ENCODE measurements at places on chromosomes 6 and 20.

GRCh38 chr6:45870531-45870930 lies 145.1 kb downstream of the CLIC5 start:
- DNase-seq = no peak

DNA sequence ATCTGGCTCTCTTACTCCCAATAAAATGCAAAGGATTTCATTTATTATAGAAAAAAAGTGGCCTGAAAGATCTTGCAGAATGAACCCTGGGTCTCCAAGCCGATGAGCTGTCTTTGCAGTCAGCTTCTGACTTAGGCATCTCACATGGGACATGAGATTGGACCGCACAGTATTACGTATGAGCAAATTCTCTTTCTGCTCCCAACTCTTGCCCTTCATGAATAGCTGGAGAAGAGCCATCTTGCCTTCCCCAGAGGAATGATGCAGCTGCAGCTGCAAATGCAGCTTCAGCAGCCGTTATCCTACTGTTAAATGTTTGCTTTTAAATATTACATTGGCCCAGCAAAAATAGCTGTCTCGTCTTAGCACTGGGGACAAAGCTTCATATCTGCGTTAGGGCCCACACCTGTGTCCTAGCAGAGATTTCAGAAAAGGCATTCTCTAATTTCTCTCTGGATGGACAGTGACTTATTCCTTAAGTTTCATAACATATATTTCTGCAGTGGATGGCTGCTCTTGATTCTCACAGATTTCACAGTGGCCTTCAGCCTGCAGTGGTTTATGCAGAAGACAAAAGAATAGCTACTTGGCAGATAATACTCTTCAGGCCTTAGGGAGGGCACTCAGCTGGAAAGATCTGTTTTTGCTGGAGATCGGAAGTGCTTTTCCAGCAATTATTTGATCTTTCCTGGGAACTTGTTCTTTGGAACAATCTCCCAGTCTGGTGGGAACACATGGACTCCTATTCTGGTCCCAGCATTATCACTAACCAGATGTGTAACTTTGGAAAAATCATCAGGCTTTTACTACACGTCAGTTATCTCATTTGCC lies 129.2 kb downstream of the FYN start:
- DNase-seq = no peak

DNA sequence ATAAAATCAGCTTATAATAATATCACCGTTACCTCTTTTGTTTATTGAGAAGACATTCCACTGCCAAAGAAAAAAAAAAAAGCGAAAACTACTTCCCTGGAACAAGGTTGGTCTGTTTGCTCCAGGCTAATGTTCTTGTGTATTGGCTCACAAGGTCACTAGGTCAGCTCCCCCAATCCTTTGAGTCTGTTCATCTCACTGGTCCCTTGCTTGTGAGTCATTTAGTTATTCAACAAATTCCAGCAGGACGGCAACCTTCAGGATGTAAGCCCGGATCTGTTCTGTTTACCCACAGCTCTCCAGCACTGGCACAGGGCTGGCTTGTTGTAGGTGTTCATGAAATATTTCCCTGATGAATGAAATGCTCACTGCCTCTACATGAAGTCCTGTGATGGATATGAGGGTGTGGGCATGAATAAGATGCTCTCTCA lies 3.3 kb downstream of the ARHGAP40 start:
- no peak for DNase-seq

- DNase-seq = no peak
Measured at GRCh38 chr6:39800034-39801032, 8.2 kb downstream of the DAAM2 start.

- no peak for DNase-seq
Measured at GRCh38 chr6:2970753-2971419, 481 bp downstream of the SERPINB6 start.

DNA sequence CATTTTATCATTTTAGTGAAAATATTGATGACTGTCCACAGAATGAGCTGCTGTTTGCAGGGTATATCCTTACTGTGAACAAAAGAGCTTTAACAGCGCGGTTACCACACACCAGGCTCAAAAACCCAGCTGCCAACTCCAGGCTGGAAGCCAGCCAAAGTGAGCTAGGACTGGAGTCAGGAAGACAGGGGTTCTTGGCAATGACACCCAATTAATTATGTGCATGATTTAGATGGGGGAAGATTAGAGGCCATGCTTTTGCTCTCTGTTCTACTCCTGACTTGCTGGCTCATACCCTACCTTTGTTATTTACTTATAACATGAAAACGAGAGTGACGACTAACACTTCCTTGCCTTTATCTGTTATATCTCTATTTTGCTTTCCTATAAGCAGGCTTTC lies 128.9 kb upstream of the SHLD1 start:
- peak; percentile 94 for DNase-seq

DNA sequence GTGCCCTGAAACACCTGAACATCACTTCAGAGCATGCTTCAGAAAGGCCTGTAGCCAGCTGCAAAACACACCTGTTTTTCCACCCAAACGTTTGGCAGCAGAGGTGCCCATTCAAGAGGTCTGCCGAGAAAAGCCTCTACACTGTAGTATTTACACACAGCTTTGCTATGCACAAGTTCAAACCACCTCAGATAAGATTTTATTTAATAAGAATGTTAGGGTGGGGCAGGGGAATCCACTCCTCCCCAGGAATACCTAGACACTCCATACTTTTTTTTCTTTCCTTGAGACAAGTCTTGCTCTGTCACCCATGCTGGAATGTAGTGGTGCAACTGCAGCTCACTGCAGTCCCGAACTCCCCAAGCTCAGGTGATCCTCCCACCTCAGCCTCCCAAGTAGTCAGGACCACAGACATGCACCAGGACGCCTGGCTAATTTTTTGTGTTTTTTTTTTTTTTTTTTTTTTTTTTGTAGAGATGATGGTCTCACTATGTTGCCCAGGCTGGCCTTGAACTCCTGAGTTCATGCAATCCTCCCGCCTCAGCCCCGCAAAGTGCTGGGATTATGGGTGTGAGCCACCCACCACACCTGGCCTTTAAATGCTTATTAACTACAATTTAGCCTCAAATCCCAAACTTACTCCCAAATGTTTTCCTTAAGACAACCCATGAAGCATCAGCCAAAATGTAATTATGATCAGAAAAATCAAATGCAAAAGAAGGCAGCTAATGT lies 9.7 kb downstream of the MRPL14 start:
- peak; percentile 49 for DNase-seq

- DNase-seq = no peak
Measured at GRCh38 chr20:34363465-34364222, 571 bp downstream of the ITCH start.

GRCh38 chr6:156816505-156816904 lies 39.3 kb downstream of the ARID1B start:
- no peak for DNase-seq

- no peak for DNase-seq
Measured at GRCh38 chr6:2900821-2901644, 2.1 kb downstream of the SERPINB9 start.

DNA sequence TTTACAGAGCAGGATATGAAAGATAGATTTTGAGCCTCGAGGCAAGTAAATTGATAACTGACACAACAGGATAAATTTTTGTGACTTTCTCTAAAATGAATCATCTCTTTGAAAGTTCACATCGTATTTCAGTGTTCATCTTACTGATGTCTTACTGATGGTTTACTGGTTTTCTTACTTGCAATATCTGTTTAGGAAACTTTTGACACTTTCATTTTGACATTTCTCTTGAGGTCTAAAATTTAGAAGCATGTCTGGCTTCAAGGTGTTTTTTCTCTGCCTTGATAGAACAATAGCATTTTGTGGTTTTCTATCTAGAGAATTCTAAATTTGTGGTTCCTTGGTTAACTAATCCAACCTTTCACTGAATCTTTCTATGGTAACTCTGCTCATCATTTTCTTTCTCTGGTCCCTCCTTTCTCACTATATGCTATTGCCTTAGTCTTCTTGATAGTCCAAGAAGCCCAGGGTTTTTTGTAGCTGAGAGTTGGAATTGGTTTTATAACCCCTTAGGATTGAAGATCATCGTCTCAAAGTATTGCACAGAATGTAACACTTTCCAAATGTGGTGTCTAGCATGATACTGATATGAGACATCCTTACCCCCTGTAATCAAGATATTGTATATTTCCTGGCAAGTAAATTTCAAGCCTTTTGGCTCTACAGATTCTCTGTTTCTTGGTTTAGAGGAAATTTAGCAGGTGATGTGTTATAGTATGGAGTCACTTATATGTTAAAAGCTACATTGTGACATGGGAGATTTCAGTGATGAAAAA lies 98.7 kb downstream of the RNF144B start:
- no peak for DNase-seq

- DNase-seq = no peak
Measured at GRCh38 chr20:58669287-58670006, 18.4 kb downstream of the STX16 start.

DNA sequence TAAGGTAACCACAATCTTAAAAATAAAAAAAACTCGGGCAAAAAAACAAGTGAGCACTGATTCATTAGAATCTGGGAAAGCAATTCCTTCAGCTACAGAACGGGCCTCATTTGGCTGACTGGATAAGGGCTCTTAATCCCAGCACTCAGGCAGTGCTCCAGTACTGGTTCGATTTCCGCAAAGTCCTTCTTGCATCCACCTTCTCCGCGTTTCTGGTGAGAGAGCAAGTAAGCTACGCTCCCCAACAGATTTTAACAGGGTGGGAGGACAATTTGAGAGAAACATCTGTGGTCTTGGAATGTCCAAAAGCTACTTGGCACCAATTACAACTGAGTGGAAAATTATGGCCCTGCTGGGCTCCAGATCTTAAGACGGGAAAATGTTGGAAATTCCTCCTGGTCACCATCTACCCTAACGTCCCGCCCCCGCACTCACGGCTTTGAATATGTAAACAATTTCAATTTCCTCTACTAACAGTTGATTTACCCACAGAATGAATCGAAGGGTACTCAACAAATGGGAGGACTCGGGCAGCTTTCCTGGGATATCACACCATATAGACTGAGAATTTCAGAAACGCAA lies 18.1 kb upstream of the ZSCAN9 start:
- no peak for DNase-seq

GRCh38 chr6:19835605-19836004 lies 1.6 kb upstream of the ID4 start:
- DNase-seq = no peak

DNA sequence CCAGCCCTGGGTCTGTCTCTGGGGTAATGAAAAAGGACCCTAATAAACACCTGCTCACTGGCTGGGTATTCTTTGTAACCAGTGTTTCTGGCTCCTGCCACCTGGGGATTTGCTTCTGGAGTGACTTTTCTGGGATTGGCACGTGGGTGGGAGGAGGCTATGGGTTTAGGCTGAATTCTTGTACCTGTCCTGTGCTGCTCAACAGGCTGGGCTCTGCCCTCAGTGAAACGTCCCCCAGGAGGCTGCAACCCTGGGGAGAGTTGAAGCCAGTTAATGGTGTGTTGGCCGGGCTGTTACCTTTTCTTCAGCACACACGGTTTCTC lies 6.8 kb downstream of the NPBWR2 start:
- DNase-seq = no peak

DNA sequence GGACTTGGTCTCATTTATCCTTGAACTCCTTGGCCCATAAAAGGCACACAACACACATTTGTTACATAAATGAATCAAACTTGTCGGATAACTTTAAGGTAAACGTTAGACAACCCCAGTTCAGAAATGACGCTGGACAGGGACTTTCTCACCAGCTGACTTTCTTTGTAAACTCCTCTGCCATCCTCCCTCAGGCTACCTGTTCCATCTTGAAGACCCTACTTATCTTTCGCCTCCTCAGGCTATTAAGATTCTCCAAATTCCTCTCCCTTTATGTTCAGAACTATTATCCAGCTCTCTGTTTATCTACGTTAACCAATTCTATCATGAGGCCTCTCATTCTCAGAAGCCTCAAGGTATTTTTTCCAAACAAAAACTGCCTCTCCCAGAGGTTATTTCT lies 47.7 kb upstream of the KIF16B start:
- DNase-seq = no peak

DNA sequence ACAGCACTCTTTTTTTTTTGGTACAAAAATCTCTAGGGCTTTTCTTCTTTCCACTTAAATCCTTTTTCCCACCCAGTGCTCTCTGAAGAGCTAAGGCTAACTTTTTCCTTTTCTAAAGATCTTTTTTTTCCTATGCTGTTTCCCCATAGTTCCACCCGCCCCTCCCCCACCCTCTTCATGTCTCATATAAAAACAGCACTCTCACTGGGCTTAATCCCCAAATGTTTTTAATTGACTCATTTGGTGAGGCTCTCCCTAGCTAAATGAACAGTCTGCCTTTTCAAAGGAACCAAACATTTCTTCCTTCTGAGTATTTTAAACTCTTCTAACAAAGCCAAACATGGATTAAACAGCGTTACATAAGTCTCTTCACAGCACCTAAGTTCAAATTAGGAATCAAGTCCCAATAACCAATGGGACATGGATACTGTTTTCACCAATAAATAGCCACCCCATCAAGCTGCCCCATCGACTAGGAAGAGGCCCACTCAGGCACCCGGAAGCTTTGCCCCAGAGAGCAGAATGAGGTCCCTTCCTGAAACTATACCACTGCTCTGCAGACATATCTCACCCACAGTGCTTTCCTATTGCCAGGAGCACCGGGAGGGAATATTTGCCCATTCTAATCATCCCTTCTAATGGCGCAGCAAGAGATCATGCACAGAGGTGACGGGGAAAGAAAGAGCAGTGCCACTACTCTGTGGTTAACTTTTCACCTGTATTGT lies 63.7 kb downstream of the ATXN1 start:
- no peak for DNase-seq

GRCh38 chr6:36679043-36679833 lies 724 bp downstream of the CDKN1A start:
- DNase-seq = peak; percentile 57

DNA sequence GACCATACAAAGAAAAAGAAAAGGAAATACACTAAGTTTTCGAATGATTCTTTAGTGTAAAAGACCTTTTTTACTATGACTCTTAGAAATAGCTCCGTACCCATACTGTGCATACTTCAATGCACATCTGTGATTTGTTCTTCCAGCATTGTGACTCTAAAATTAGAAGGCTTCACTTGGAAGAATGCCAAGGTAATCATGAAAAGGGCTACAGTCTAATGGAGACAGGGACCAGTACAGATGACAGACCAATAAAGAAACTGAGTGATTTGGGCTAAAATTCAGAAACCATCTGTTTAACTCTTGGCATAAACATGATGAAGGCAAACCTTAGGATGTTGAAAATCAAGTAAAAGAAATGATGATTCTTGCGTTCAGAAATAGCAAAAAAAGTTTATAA lies 46.3 kb downstream of the CYP39A1 start:
- DNase-seq = no peak

GRCh38 chr6:125004198-125004597 lies 42.0 kb downstream of the RNF217 start:
- peak; percentile 50 for DNase-seq

GRCh38 chr6:45901767-45902650 lies 113.7 kb downstream of the CLIC5 start:
- no peak for DNase-seq
